ENCODE measurements at places on chromosomes 16 and 17. TPM values are rescaled to one million over a fixed set of nuclear protein-coding genes. Genes with fewer than 3 reads are reported as not detected.

Gene HEATR9
- total RNA-seq: not detected

DNA sequence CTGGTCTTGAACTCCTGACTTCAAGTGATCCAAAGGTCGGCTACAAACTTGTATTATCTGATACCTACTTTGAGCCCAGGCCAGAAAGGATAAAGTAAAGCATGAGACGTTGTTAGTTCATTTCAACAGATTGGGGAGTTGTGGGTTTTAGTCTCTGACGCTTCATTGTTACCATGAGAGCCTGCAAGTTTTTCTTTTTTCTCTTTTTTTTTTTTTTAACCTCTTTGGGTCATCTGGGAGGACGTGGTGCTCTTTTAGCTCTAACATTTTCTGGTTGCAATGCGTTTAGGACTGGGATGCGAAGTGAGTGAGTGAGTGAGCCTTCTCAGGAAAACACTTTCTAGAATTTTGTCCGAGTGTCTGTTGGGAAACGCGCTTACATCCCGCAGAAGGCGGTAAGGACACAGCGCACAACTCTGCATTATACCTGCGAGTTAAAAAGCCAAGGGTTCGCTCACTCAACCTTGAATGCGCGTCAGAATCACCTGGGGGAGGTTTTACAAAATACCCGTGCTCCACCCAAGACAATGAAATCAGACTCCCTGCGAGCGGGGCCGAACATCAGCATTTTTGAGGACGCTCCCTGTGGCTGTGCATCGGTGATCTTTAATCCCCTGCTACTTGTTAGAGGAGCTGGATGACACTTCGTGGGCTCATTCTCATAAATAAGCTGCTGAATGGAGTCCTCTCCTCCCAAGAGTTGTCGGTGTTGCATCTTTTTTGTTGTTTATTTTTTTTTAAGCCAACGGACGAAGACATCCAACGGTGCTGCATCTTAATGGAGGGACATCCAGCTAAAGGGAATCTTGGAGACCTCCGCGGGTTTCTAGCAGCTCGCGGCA is 629 bp upstream of the RNF135 start:
- DNase-seq: no peak

- DNase-seq: no peak
These were observed 35.7 kb downstream of the TMC6 start for GRCh38 chr17:78092794-78093324.

Gene PTGES3L
- 2.9 TPM for total RNA-seq

Gene CCL13
- total RNA-seq: 1.2 TPM

GRCh38 chr16:728131-728889 is 1.4 kb downstream of the HAGHL start:
- peak; percentile 75 for DNase-seq

Gene PRDM7
- total RNA-seq: not detected

- no peak for DNase-seq
These were observed 10.3 kb upstream of the ITGAX start for GRCh38 chr16:31344712-31345111.

Gene RPS6KB1
- 36.3 TPM for total RNA-seq

DNA sequence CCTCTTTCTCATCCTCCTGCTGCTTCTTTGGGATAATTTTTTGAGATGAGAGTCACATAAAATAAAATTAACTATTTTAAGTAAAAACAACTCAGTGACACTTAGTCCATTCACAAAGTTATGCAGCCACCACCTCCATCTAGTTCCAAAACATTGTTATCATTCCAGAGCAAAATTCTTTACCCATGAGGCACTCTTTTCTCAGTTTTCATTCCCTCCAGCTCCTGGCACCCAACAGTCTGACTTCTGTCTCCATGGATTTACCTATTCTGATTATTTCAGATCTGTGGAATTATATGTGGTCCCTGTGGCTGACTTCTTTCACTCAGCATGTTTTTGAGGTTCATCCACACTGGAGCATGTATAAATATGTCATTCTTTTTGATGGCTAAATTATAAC is 239.9 kb upstream of the DYNLRB2 start:
- no peak for DNase-seq

Gene CRYBA1
- total RNA-seq: not detected
